ENCODE measurements at places on chromosomes 2 and 18. TPM values are rescaled to one million over a fixed set of nuclear protein-coding genes. Genes with fewer than 3 reads are reported as not detected.

- H3K4me3 ChIP-seq: no peak overlapping the region
- no peaks in the 10 kb centered on the region for H3K27me3 ChIP-seq
- no peaks in the 10 kb centered on the region for H3K36me3 ChIP-seq
- no peak overlapping the region for H3K27ac ChIP-seq
- H3K4me1 ChIP-seq: no peaks in the 10 kb centered on the region
Measured at GRCh38 chr2:39202639-39203369, 41.0 kb downstream of the CDKL4 start.

GRCh38 chr2:231717281-231718171 lies 9.2 kb downstream of the PTMA start:
- no peak for DNase-seq
- no peak overlapping the region for H3K27ac ChIP-seq
- H3K4me1 ChIP-seq: peaks cover 4% of the 10 kb centered on the region
- H3K4me3 ChIP-seq: no peak overlapping the region
- no peaks in the 10 kb centered on the region for H3K36me3 ChIP-seq
- no peaks in the 10 kb centered on the region for H3K27me3 ChIP-seq

GRCh38 chr2:75705921-75706320 lies 4.8 kb downstream of the GCFC2 start:
- no peaks in the 10 kb centered on the region for H3K27me3 ChIP-seq
- DNase-seq: no peak
- H3K4me1 ChIP-seq: peaks cover 7% of the 10 kb centered on the region

ASTL gene
- not detected for total RNA-seq

TAF4B gene
- 1.4 TPM for total RNA-seq
